ENCODE measurements at places on chromosomes 11 and 22.

DNA sequence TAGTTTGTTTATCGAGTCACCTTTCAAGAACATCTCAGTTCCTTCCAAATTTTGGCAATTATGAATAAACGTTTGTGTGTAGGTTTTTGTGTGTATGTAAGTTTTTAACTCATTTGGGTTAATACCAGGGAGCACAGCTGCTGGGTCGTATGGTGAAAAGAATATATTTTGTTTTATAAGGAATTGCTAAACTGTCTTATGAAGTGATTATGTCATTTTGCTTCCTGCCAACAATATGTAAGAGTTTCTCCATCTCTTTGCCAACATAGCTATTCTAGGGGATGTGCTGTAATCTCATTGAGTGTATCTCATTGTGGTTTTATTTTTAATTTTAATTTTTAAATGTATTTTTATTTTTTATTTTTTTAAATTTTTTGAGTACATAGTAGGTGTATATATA is 27.3 kb downstream of the BCL2L13 start:
- DNase-seq: no peak

DNA sequence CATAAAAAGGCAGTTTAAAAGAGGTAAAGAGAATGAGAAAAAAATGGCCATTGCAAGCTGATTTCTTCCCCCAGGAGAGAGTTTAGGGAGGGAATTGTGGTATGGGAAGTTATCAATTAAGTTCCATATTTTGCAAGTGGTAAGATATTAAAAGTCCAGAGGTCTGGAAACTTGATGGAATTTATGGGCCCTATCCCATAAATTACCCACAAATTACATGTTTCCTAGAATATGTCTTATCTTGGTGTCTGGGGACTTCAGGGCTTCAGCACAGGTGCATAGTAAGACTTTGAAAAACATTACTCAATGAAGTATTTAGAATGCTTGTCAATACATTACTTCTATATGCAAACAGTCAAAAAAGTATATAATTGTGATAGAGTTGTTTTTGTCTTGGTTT is 614.9 kb upstream of the LRRC4C start:
- no peak for DNase-seq

GRCh38 chr11:127133061-127133460 is 132.5 kb upstream of the KIRREL3 start:
- no peak for DNase-seq

- no peak for DNase-seq
These were observed 61.6 kb upstream of the PPARA start for GRCh38 chr22:46088541-46089311.

Measured in HepG2 (cell line).